Stimulated activated CD8-positive, alpha-beta memory T cell treated with anti-CD3 and anti-CD28 coated beads, Interleukin-15, amount 100 ng/mL, for 48 hours (primary cell): ENCODE measurements at places on chromosomes 3 and 15.

DNA sequence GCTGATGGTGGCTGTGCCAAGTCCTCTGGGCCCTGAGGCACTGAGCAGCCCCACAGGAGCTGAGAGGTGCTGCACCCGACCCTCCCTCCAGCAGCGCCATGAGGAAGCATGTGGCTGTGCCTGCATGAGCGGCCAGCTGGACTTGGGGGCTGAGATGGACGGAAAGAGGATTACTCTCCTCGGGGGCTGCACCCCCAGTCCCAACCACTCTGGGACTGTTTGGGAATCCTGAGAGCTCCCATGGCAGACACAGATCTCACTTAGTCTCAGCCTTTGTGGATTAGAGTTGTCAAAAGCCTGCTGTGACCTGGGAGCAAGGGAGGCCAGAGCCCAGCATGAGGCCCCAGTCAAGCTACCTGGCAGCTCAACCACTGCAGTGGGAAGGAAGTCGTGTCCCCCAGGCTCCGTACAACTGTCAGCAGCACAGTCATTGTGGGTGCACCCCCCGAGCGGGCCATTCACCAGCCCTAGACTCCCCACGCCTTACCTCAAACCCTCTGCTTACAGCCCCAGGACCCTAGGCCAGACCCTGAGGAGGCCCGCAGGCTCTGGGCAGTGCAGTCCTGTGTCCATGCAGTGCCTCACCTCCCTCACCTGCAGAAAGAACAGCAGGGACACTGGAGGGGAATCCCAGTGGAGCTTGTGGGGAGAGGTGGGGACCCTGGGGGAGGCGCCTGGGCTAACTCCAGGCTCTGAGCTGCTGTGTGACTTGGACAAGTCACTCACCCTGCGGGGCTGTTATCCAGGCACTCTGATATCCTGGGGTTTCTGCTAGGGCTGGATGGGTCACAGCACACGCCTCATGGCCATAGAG, 17.1 kb downstream of the PRR23E start:
- no peak for DNase-seq

- no peak for DNase-seq
These were observed 80.6 kb downstream of the OXSM start for GRCh38 chr3:25870452-25870851.

- DNase-seq, result no peak
These were observed 38.3 kb downstream of the MTHFS start for GRCh38 chr15:79858469-79858868.

DNA sequence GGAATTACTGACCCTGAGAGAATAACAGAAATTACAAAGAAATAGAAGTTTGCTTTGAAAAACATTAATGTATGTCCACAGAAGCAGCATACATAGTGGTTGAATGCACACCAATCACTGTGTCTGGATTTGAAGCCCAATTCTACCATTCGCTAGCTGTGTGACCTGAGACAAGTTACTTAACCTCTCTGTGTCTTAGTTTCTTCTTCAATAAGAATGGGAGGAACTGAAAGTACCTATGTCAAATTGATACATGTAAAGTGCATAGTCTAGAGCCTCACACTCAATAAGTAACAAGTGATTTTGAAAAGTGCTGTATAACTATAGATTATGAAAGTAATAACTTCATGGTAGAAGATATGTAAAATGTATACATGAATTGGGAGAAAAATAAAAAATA, 457.8 kb downstream of the FOXP1 start:
- no peak for DNase-seq

GRCh38 chr3:177578488-177578887, 381.2 kb upstream of the TBL1XR1 start:
- DNase-seq, result no peak

- DNase-seq, result no peak
These were observed 324.1 kb upstream of the CNTN4 start for GRCh38 chr3:1774597-1774996.

GRCh38 chr3:47954567-47954966, 61.6 kb downstream of the MAP4 start:
- no peak for DNase-seq

DNA sequence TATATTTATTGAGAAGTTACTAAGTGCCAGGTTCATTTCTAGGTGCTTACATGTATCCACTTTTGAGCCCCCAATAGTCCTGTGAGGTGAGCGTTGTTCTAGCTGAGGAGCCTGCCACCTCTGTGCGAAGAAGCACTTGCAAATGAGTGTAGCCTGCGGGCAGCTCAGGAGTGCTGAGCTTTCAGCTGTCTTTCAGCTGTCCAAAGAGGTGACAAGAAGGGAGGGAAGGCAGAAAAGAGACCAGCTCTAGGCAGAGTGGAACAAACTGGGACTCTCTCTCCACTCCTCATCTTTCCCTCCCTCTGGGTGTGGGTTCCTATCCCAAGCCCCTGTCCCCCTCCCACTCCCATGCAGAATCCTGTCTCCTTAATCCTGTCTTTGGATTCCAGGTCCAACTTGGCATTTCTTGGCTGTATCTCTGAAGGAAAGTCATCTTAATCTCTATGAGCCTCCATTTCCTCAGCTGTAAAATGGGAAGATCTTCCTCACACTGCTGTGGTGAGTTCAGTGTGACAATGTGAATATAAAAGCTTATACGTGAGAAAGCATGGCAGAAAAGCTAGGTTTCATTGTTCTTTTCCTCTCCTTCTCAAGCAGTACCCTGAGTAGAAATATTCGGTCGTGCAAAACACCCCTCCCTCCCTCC, 6.7 kb upstream of the SRP14 start:
- no peak for DNase-seq

GRCh38 chr3:100426067-100426682, 24.8 kb downstream of the LNP1 start:
- DNase-seq, result no peak

DNA sequence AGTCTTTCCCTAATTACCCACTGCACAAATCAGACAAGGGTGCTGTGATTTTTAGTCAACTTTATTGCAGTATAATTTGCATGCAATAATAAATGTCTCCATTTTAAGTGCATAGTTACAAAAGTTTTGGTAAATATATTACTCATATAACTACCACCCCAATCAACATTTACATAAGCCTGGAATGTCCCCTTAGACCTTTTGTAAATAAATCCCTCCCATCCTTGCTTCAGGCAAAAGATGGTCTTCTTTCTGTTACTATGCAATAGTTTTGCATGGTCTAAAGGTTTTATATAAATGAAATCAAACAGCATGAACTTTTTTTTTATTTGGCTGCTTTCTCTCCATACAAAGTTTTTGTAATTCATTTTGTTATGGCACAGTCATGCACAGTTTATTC, 235.4 kb downstream of the PYDC2 start:
- no peak for DNase-seq

- no peak for DNase-seq
These were observed 156.4 kb downstream of the TP63 start for GRCh38 chr3:189787632-189788031.

DNA sequence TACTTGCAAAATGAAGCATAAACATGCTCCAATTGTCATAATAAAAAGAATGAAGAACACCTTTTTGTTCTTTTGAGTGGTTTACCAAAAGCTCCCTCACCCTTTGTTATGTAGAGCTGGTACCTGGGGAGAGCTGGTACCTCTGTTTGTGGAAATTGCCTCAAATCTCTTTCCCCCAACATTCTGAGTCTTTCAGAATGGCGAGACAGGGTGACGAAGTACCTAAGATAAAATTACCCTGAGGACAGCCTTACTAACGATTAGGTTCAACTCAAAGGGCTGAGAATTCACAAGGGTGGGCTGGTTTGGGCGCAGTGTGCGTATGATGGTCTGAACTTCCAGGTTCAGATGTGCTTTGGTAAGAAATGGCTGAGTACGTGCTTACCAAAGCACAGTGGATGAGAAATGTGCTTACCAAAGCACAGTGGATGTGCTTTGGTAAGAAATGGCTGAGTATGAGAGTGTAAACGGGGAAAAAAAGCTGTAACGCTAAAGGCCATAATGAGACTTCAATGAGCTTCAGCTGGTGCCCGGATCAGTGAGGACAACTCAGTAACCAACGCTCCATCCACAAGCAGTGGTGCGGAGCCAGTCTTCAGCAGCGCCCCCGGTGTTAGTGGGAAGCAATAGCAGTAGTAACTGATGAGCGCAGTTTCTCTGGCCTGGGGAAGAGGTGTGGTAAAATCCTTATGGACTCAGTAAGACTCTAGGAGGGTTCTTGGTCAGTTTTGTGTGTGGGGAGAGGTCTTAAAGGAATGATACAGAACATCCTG, 72.3 kb upstream of the LRIG1 start:
- DNase-seq, result no peak

GRCh38 chr15:40714144-40714543, 19.2 kb downstream of the RAD51 start:
- DNase-seq, result no peak

- no peak for DNase-seq
These were observed 49.3 kb upstream of the KCNAB1 start for GRCh38 chr3:156071031-156071430.

DNA sequence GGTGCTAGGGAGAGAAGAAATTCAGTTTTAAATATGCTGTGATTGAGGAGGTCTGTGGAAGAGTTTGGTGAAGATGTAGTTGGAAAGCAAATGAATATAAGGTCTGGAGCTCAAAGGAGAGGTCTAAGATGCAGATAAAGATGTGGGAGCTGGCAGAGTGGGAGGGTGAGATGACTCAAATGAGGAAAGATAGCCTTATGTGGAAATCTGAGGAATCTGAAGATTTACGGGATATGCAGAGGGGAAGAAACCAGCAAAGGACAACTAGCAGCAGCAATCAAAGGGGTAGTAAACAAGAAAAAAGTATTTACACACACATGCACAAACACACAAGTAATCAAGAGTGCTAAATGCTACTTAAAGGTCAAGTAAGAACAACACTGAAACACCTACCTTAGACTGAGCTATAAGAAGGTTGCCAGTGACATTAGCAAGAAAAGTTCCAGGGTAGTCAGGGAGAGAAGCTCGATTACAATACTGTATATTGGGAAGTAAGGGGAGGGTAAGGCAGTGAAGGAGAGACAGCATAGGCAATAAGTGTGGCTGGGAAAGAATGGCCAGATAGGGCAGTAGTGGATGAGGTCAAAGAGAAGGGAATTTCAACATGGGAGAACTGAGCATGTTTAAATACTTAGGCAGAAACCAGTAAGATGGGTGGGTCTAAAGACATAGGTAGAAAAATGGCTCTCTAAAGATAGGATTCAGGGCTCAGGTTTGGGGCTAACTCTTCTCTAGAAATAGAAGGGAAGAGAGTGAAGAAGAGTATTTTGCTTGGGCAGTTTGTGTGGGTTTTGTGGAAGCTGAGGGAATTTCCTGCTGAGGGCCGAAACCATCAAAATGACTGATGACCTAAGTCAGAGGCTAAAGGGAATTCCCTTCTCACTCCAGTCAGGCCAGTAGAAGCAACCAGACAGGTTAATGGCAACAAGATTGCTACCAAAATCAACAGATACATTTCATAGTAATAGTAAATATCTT, 8.9 kb downstream of the CMTM6 start:
- no peak for DNase-seq

GRCh38 chr15:70001859-70002258, 95.9 kb downstream of the TLE3 start:
- no peak for DNase-seq

DNA sequence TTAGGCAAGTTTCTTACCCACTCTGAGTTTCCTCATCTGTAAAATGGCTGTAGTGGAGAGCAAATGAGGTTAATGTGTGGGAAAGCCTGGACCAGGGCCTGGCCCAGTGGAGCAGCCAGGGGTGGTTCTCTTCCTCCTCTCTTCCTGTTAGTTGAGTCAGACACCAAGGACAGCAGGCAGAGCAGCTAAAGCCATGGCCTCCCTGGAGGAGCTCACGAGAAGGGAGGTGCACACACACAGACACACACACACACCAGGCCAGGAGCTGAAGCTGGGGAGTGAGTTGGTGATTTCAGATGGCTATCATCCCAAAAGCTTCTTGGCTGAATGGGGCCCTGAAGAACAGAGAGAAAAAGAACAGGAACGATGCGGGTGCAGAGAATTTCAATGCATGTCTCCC, 33.2 kb upstream of the TSPAN3 start:
- no peak for DNase-seq

DNA sequence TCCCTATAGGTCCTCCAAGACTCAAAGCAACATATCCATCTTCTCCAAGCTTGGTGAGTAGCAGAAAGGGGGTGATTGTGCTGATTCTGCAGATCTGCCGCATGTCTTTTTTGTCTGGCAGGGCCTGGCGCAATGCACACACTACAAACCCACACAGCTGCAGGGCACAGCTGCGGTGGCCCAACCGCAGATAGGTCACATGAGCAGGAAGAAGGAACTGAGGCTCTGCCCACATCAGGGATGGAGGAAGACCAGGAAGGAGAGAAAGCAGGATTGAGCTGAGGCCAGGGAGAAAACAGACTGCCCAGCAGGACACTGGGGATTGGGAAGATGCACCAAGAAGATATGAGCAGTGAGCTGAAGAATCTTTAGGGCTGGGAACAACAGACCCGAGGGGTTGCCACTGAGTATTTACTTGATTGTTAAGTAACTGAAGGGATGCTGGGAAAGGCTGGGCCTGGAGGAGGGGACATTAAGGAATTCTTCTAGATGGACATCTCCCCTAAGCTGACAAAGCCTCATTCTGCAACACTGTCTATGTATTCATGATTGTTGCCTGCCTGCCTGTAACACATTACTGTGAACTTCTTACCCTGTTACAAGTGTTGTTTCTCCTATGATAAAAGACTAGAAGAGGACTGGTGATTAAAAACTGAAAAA, 126.7 kb downstream of the MYLK start:
- DNase-seq, result no peak

GRCh38 chr15:21268436-21268940, 171.8 kb downstream of the POTEB3 start:
- DNase-seq, result no peak

DNA sequence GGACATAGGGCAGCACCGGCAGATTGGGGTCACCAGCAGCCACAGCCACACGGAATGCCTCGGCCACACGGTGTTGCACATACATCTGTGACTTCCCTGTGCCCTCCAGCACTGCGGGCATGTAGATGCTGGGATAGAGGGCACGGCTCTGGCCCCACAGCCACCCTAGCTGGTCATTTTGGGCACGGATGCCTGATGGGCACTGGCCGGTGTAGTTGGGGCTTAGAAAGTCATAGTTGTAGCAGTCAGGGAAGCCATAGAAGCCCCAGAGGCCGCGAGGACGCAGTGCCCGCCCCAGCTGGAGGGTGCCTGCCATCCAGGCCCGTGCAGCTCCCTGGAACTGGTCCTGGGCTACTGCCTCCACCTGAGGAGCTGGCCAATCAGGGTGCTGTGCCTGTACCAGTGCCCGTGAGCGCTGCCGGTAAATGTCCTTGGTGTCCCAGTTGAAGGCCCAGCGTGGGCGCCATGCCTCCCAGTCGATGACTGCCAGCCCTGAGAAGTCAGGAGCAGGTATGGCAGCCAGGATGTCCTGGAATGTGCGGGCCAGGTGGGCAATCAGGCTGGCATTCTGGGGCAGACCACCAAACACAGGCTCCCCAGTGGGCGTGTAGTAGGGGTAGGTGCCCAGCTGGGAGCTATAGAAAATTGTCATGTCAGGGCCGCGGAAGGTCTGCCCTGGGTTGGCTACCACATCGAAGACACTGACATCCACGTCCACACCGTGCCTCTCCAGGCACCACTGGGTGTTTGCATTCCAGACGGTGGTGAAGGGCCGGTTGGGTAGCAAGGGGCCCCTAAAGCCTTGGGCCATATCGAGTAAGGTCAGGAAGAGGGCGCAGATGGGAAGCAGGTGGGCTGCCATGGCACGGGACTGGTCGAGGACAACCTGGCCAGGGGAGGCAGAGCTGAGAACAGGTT, 1.0 kb downstream of the HYAL1 start:
- DNase-seq, result no peak
